ENCODE measurements at places on chromosomes 12 and 14.
A peak's percentile ranks its signal among the peaks of the same experiment; 100 is the strongest.

DNA sequence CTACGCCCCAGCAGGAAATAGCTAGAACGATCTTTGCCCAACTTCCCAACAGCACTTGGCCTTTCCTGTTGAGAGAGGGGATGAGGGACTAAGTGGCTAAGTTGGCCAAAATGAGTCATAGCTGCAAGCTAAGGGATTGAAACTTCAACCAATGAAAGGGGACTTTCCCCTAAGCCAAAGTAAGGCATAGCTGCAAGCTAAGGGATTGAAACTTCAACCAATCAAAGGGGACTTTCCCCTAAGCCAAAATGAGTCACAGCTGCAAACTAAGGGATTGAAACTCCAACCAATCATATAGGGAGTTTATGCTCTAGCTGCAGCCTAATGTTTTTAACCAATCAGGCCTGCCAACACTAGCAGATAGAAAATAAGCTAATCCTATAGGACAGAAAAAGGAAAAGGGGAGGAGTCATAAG lies 100.5 kb upstream of the SSTR1 start:
- DNase-seq, result no peak

- DNase-seq, result peak; percentile 6
These were observed 765 bp downstream of the SCYL2 start for GRCh38 chr12:100267603-100268281.

GRCh38 chr14:23404331-23404900 lies 3.7 kb downstream of the MYH6 start:
- no peak for DNase-seq

DNA sequence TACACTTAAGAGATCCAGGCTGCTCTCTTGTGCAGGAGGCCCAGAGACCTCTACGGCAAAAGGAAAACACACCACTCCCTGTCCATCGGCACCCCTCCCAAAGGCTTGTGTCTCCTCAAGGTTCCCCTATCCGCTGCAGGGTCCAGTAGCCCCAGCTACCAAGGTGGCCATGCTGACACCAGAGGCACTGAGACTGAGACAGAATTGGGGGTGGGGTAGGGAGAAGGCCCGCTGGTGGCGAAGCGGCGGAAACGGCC lies 590 bp downstream of the DDIT3 start:
- peak; percentile 19 for DNase-seq

DNA sequence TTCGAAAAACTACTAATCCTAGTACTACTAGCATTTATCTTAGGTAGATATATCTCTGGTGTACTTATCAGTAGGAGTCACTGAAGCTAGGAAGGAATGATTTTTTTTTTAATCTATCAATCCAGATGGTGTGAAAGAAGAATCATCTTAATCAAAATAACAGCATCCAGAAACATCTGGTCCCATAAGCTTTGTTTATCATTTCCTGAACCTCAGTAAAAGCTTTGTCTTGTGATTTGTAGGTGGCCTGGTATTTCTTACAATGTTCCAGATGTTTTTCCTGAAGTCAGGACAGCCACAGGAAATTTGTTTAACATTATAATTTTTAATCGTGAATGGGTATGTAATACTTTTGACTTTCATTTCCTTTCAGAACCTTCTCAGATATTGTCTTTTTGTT lies 28.0 kb upstream of the LUM start:
- DNase-seq, result no peak

DNA sequence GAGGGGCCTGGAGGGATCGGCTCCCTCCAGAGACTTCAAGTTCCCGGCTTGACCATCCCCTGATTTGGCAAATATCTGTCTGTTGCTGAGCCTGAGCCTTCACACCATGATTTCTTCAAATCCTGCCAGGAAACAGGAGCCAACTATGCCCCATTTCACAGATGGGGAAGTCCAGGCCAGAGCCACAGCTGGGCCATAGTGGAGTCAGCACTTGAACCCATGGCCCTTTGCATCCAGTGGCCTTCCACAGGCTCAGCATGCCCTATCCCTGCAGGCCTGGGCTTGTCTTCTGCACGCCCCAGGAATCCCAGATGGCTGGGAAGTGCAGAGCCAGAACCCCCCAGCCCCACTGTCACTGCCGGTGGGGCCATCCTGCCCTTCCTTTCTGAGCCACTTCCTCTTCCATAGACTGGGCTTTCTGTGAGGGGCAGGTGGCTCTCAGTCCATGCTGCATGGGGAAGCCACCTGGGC lies 44.9 kb downstream of the CYP46A1 start:
- DNase-seq, result no peak

GRCh38 chr14:95196268-95196667 lies 38.9 kb upstream of the DICER1 start:
- no peak for DNase-seq

DNA sequence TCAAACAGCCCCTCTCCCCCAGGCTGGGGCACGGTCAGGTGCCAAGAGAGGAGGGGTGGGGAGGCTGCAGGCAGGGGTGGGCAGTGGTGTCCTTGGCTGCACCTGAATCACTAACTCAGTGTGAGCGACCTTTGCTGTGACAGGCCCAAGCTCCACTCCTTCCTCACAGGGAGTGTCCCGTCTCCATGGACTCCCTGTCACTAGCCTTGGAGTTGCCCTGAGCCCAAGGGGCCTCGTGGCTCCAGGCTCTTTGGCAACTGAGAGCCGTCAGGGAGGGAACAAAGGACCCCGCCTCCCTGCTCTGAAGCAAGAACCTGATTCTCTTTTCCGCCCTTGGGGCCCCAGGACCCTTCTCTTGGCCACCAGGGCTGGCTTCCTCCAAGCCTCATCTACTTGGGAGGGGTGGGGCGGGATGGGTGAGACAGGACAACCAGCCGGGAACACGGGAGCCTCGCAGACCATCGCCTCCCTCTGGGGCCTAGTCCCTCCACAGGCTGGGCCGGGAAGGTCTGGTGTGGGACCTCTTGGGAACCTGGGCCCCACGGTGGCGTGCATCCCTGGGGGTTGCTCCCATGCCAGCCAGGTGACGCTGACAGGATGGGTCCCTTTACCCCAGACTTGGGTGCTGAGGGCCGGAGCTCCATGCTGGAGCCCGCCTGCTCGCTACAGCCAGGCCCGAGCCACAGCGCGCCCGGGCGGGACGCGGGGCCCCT lies 935 bp upstream of the ADSS1 start:
- DNase-seq, result no peak

GRCh38 chr12:68447797-68448260 lies 115.7 kb upstream of the MDM1 start:
- DNase-seq, result no peak

- no peak for DNase-seq
These were observed 7.2 kb upstream of the LGALS3 start for GRCh38 chr14:55121628-55122439.

DNA sequence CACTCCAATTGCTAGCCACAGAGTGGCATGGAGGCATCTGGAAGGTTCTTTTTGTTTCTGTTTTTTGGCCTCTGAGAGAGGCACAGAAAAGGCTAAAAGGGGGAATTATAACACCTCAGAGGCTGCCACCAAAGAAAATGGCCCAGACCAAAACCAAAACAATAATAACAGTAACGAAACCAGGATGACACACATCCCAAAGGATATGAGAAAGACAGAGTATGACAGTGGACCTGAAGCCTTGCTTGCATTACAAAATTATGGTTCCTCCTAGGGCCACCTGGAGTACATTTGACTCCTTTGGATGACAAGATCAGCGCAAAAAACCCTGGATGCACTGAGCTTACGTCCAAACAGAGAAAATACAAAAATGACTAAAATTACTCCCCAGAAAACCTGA lies 152.7 kb downstream of the AEBP2 start:
- no peak for DNase-seq

- no peak for DNase-seq
These were observed 114.8 kb upstream of the FLRT2 start for GRCh38 chr14:85415015-85415712.

- no peak for DNase-seq
These were observed 76.1 kb downstream of the RBM19 start for GRCh38 chr12:113889891-113890581.

DNA sequence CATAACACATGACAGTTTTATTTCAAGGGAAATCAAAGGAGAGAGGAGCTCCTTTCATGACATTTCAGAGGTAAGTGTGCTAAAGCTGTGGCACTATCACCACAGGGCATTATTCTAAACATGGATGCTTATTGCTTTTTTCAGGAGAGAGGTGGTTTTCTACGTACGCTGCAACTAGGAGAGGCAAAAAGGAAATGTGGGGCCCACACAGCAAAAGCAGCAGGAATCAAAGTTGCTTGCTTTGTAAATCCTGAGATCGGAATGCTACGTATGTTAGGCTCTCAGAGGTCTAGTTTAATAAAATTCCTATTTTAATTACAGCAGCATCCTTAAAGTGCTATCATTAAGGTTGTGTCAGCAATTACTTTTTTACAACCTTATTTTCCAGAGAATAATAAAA lies 55.0 kb upstream of the GRIP1 start:
- no peak for DNase-seq

DNA sequence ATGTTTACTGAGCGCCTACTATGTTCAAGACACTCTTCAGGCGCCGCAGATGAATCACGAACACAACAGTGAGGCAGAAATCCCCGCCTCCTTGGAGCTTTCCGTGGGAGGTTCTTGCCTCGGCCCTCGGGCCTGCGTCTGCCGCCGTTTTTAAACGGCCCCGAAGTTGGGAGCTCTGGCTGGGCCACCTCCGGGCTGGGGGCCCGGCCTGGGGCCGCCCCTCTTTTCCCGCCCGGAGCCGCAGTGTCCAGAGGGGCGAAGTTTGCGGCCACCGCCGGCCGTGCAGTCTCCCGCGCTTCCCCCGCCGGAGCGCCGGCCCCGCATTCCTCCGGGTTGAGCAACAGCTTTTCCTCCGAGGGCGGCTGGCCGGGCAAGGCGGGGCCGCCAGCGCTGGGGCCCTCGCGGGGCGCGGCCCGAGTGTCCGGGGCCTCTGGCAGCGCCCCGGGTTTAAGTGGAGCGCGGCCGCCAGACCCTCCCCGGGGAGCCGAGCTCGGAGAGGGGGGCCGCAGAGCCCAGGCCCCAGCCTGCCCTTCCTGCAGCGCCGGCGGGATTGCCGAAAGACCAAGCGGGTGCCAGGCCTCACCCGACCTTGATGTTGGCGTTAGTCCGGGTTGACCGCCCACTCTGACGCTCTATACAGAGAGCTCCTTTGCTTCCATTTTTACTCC lies 18.7 kb upstream of the CTDSP2 start:
- peak; percentile 61 for DNase-seq

- no peak for DNase-seq
These were observed 815 bp downstream of the DEGS2 start for GRCh38 chr14:100158566-100159093.

- DNase-seq, result no peak
These were observed 9.0 kb downstream of the ASIC1 start for GRCh38 chr12:50066402-50066801.

DNA sequence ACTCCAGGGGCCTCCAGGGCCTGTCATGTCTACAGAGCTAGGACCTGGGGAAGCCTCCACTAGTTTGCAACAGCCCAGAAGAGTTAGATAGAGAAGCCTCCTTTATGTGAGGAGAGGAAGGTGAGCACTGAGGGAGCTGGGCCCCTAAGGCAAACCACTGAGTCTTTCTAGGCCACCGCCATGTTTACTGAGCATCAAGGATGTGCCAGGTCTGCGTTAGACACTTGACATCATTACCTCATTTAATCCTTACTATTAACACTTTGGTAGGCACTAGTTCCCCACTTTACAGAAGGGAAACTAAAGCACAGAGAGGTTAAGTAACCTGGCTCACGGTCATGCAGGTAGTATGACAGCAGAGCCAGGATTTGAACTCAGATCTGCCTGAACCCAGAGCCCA lies 12.9 kb downstream of the CTDSP2 start:
- no peak for DNase-seq

DNA sequence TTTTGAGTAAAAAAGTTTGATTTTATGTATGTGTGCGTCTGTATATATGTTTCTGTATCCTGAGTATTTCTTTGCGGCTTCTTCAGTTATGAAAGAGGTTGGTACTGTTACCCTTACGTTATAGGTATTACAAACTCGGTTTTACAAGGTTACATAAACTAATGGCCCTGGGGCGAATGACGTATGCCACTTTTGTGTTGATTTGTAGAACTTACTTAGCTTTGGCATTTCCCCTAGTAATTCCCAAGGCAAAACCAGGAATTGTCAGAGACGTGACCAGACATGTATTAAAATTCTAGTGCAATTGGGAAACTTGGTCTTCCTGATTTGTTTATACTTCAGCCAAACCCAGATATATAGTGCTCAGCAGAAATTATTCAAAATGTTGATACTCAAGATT lies 93.3 kb downstream of the DUSP16 start:
- no peak for DNase-seq

- DNase-seq, result peak; percentile 5
These were observed 594 bp upstream of the CEP170B start for GRCh38 chr14:104864267-104865080.

DNA sequence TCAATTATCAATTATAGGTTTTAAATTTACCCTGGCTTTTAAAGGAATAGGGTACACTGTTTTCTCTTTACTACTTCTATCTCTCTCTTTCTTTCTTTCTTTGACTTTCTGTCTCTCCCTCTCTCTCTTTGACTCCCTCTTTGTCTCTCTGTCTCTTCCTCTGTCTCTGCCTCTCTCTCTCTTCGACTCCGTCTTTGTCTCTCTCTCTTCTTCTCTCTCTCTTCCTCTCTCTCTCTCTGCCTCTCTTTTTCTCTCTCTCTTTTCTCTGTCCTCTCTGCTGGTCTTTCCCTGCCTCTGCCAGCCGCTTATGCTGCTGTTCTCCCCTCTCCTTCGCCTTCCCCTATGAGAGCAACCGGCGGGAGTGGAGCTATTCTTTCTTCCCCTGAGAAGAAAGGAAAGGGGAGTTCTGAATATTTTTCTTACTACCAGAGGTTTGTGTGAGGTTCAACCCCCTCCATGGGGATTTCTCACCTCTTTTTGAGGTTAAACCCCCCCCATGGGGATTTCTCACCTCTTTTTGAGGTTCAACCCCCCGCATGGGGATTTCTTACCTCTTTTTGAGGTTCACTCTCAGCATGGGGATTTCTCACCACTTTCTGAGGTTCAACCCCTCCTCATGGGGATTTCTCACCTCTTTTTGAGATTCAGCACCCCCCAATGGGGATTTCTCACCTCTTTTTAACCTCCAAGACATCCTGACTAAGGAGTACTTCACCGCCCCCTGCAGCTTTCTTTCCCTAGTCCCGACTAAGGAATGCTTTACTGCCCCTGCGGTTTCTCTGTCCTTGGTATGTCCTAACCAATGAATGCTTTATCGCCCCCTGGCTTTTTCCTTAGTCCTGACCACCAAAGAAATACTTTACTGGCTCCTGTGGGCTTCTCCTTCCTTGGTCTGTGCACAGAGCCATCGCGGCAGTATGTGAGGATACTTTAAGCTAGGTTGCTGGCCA lies 27.4 kb upstream of the DDHD1 start:
- peak; percentile 29 for DNase-seq

GRCh38 chr12:93203361-93203760 lies 174.4 kb upstream of the NUDT4 start:
- no peak for DNase-seq

GRCh38 chr12:52857500-52857899 lies 8.7 kb upstream of the KRT78 start:
- DNase-seq, result no peak

Measured in activated T-cell treated with anti-CD3 and anti-CD28 coated beads, Interleukin-2, amount 50 U/mL, for 4 hours (primary cell).